IPS DF 6.9 (cell line): ENCODE measurements at places on chromosomes 11 and 22.

- DNase-seq: no peak
Observed at GRCh38 chr11:57143459-57143858, 38.3 kb upstream of the LRRC55 start.

- DNase-seq: no peak
Observed at GRCh38 chr22:39832627-39833074, 60.9 kb downstream of the ENTHD1 start.

- DNase-seq: no peak
Observed at GRCh38 chr11:8545698-8546366, 48.2 kb downstream of the STK33 start.

GRCh38 chr11:26078231-26078821 lies 253.6 kb upstream of the ANO3 start:
- DNase-seq: no peak

DNA sequence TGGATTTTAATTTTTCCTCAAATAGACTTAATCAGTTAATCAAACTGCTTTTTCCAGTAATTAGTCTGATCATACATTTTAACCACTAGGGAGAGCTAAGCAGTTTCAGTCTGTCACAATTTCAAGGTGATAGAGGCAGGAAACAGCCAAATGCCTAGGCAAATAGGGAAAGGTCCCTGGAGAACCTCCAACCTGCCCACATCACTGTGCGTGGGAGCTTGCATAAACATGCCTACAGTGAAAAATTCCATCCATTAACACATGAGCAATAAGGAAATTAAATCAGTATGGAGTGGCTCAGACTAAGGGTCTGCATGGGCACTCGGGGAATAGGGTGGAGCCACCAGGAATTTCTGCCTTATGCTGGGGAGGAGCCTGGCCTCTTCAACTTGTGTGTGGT lies 74.6 kb downstream of the AASDHPPT start:
- DNase-seq: no peak

DNA sequence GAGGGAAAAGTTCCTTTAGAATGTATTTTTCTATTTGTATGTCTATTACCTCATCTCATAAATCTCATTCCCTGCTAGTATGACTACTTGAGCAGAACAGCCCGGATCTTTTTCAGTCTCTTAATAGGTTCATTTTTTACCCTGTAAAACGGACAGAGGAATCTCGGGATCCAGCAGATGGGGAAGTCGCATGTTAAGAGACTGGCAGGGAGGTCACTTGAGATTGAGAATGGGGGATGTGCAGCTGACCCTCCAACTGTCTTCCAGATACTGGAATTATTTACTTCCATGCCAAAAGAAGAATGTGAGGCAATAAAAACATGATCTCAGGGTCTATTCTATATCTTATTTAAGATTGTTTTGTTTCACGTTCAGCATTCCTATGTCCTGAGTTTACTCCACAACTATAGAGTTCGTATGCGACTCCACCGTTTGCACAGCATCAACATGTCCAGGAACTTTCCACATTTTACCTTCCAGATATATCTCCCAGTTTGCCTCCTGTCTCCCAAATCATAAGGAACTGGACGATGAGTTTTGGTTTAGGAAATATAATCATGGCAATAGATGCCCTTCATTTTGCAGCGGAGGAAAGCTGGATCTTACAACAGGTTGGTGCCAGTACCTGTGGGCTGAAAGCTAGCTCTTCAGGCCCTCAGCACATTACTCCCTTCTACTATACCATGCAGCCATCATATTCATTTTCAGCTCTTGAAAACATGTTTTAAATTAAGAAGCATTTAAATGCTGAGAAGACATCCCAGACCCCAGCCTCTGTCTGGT lies 181.5 kb downstream of the MAML2 start:
- no peak for DNase-seq
